Fibroblast of pulmonary artery (primary cell): ENCODE measurements at places on chromosomes 2 and 18.

DNA sequence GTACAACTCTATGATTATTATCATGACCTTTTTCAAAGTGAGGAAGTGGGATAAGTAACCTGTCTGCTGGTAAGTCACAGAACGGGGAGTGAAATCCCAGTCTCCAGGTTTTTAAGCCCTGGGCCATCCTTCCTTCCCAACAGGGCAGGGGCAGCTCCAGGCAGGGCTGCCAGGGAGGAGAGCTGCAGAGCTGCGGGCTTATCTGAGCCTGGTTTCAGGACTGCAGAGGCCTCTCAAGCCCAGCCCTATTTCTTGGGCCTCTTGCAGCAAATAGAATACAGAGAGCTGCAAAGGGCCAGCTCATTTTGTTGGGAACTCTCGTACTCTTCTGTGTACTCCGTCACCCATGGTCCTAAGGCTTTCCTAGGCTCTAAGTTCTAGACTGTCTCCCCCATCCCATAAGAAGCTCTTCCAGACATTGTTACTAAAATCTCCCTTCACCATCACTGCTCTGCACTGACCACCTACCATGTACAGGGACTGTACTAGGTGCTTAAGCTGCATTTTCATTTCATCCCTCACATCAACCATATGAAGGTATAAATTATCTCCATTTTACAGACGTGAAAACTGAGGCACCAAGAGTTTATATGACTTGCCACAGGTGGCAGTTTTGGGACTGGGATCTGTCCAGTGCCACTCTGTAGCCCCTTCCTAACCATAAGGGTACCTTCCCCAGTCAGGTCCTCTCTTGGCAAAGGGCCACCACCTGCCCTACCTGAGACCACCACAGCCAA is 3.1 kb downstream of the RAB11FIP5 start:
- no peak for DNase-seq

- no peak for DNase-seq
These were observed 7.9 kb downstream of the CLHC1 start for GRCh38 chr2:55223958-55224760.

DNA sequence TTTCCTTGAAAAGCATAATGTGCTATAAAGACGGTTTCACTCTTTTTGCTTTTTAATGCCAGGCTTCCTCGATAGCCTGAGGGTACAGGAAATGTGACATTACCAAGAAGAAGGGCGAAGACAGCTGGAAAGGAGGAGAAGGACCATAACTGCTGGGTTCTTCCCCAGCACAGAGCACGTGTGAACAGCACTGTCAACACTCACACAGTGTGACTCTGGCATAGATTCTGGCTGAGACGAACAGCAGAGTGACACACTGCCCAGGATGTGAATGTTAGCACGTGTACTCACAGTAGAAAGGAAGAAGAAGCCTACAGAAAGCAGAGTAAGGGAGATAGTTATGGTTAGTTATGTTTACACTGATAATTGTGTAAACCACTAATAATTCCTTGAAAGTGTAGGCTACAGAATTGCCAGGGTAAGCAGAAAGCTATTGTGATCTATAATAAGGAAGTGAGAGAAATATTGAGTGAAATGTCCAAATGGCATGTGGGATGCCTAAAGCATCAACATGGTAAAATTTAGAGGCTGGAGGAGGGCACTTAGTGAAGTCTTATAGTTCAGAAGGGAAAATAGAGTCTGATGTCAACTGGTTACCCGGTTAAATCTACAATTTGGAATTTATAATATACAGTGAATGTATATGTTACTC is 198.2 kb downstream of the DLGAP1 start:
- DNase-seq = no peak

GRCh38 chr18:70422391-70422965 is 133.6 kb downstream of the SOCS6 start:
- DNase-seq = no peak

DNA sequence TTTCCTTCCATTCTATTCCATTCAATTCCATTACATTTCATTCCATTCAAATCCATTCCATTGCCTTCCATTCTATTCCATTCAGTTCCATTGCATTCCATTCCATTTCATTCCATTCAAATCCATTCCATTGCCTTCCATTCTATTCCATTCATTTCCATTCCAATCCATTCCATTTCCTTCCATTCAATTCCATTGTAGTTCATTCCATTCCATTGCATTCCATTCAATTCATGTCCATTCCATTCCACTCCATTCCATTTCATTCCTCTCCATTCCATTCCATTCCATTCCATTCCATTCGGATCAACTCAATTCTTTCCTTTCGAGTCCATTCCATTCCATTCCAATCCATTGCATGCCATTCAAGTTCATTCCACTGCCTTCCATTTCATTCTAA is 1128.3 kb downstream of the RPIA start:
- no peak for DNase-seq

- no peak for DNase-seq
These were observed 49.4 kb downstream of the AGAP1 start for GRCh38 chr2:235543128-235543750.

DNA sequence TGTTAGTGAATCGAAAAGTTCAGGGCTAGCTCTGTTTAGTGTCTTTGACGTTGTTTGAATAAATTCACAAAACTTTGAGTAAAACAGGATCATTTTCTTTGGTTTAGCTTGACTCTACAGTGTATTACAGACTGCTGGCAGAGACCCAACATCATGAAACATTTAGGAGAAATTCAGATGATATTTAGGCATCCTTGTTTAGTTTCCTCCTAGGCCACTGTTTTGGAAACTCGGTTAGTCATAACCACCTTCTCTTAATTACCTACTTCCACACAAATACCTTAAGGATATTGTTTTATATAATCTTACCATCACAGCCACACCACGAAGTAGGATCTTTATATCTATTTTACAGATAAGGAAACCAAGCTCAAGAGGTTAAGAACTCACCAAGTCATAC is 7.8 kb downstream of the LIMS1 start:
- DNase-seq = peak; percentile 55

- DNase-seq = no peak
These were observed 174.7 kb downstream of the LPIN1 start for GRCh38 chr2:11920993-11921583.

DNA sequence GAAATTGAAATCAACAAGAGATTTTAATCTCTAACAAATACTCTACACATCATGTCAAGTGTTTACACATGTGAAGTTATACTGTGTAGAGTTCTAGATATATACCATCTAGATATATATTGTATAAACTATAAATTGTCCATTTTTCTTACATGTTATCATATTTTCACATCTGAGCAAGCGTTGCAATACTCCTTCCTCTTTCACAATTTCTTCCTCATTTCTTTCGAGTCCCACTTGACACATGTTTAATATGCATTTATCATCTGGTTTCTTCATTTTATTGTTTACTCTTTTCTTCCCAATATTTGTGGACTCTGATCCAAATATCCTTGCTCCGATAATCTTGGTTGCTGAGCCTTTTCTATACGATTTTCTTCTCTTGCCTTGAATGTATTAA is 50.2 kb downstream of the UNC80 start:
- no peak for DNase-seq

GRCh38 chr18:13407484-13407883 is 188.9 kb downstream of the LDLRAD4 start:
- DNase-seq = no peak

GRCh38 chr2:99692785-99693184 is 203.0 kb upstream of the REV1 start:
- no peak for DNase-seq

DNA sequence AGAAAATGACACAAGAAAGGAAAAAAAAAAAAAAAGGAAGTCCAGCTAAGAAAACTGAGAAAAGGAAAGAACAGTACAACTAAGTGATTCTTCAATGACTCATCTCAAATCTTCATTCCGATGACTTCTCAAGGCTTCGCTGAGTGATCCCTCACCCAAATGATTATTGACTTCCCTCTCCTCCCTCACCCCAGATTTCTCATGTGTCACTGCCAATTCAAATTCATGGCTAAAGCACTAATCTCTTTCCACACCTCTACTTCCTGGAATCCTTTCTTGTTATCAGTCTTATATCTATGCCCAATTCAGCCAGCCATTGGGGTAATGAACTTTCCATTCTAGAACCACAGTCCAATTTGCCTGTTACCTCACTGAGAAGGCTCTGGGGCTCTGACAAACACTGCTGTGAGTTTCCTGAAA is 7.2 kb upstream of the ABCB11 start:
- DNase-seq = peak; percentile 60
